ENCODE measurements at places on chromosomes 13 and 19.
A peak's percentile ranks its signal among the peaks of the same experiment; 100 is the strongest.

DNA sequence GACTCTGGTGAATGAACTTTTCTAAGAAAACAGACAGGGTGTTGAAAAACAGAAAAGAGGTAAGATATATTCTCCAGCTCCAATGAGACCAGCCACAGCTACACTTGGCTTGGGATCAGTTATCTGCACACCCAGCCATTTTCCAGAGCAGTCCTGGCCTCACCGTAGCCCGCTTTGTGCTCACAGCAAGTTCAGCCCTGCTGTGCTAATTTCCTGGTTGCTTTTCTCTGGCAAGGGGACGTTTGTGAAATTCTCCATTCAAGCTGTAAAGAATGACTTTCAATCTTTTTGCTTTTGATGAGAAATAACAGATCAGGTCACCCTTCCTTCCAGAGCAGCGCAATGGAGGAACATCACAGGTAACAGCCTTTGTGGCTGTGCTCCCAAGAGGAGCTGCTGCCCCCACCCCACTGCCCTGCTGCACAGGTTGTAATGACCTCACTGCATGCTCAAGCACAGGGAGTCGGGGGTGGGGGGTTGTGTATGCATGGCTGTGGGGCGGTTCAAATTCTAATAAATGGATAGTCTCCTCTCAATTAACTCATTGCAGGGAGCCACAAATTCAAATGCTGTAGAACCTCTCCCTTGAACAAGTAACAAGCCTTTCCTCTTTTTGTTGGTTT is 516.6 kb upstream of the NBEA start:
- no peak for DNase-seq

DNA sequence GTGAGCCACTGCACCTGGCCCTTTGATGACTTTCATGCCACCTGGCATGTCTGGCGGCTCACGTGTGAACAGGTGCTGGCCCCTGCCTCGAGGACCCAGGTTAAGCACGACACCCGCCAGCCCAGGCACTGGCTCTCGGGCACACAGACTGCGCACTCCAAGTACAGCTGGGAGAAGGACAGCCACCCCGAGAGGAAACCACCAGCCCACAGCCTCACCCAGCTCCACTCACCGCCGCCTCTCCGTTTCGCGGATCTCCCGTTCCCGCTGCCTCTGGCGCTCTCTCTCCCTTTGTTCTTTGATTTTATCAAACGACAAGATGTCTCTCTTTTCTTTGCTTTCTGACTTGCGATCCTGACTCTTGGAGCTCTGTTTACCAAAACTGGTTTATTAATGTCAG is 27.4 kb upstream of the TINCR start:
- no peak for DNase-seq

DNA sequence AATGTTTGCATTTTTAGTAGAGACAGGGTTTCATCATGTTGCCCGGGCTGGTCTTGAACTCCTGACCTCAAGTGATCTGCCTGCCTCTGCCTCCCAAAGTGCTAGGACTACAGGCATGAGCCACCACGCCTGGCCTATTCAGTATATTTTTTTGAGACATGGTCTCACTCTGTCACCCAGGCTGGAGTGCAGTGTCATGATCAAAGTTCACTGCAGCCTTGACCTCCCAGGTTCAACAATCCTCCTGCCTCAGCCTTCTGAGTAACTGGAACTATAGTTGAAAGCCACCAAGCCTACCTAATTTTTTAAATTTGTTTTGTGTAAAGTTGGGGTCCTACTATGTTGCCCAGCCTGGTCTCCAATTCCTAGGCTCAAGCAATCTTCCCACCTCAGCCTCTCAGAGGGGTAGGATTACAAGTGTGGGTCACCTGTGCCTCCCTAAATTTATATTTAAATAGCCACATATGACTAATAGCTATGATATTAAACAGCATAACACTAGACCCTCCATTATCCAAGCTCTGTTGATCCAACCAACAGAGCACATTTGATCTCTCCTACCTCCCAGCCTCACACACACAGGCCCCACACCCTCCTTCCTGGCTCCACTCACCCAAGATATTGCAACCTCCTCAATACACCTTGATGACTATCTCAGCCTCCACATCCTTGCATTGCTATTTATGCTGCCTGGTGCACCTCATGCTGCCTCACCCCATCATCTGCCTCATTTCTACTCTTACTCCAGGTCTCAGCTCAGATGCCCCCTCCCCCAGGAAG is 2.1 kb upstream of the CEACAM19 start:
- DNase-seq, result no peak

DNA sequence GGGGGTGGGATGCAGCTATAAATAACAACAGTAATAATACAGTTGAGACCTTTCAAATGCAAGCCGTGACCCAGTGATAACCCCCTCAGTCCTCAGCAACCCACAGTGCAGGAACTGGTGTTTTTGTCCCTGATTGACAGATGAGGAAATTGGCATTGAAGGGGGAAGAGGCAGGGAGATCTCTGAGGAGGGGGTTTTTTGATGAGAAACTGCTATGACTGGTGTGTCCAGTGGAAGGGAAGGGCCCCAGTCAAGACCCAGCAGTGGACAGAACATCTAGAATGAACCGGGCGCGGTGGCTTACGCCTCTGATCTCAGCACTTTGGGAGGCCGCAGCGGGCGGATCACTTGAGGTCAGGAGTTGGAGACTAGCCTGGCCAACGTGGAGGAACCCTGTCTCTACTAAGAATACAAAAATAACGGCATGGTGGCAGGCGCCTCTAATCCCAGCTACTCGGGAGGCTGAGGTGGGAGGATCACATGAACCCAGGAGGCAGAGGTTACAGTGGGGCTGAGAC is 1.9 kb downstream of the MAP1S start:
- DNase-seq, result no peak

DNA sequence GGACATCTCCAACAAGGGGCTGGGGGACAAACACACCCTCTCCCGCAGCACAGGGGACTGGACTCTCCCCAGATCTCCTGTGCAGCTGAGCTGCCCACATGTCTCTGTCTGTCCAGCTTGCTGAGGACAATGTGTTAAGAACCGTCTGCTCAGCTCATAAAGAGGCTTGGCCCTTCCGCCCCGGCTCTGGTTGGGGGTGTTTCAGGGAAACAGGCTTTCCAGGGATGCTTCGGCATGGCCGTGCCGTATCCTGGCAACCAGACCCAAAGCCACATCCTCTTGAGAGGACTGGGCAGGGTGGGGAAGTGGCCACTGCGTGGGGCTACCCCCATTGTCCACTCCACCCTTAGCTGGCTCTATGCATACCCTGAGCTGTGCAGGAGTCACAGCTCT is 41.1 kb upstream of the CHST8 start:
- no peak for DNase-seq

GRCh38 chr13:21020176-21020575 is 41.2 kb downstream of the LATS2 start:
- DNase-seq, result no peak

GRCh38 chr19:49862391-49863253 is 4.8 kb downstream of the PNKP start:
- DNase-seq, result no peak

DNA sequence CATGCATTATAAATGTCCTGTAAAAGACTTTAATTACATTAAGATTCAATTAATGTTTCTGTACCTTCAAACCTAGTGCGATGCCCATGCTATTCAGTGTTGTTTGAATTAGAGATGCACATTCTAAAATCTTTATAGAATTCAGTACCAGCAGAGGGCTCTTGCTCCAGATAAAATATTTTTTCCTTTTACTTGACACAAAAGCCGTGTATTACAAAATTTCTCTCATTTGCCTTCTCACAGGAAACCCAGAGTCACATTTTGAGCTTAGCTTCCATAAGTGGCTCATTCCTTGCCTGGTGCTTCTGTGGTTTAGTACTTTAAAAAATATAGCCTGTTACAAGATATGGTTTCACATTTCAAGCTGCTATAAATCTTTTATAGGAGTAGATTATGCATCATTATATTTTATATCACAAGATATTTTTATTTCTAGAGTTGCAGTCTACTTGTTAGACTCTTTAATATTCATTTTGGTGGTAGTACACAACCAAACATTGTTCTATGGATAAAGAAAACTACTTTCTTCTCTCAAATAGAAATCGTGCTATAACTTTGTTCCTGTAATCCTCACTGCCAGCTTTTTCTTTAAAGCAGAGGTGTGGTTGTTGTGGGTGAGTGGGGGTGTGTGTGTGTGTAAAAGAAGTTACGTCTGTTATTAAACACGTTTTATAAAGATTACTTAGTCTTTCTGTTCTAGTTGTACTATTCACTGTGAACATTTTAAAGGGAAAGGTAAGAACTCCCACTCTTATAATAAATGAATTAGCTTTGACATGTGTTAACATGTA is 101.4 kb downstream of the RNF17 start:
- peak; percentile 33 for DNase-seq
